ENCODE measurements at places on chromosomes 7 and 10.

- DNase-seq, result no peak
Observed at GRCh38 chr10:67770537-67770936, 67.5 kb downstream of the DNAJC12 start.

DNA sequence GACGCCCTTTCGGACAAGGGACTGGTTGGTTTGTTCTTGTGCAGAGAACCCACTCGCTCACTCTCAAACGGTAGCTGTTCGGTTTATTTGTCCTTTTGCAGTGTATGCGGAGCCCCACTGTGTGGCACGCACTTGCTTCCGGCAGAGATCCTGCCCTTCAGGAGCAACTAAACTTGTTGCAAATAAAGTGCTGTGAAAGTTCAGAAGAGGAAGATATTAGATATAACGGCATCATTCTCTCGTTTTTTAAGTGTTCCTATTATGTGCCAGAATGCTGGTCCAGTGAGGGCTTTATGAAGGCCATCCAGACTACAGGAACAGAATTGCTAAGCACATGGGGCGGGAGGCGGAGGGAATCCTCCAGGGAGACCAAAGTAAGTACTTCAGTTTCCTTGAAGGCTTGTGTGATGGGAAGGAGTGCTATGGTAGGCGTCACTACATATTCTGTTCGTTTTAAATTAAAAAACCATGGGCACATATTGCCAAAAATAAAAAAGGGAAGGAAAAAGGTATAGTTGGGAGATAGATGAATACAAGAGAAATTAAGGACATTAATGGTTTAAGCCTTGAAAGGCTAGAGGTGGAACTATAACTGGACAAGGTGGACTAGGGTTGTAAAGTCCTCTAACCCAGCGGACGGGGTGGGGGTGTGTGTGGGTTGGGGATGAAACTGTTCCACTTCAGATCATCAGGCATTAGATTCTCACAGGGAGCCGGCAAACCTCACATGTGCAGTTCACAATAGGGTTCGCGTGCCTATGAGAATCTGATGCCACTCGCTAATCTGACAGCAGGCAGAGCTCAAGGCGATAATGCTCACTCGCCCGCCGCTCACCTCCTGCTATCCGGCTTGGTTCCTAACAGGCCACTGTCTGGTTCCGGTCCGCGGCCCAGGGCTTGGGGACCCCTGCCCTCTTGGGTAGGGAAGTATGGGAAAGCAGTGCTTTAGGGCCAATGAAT is 704 bp upstream of the ERLIN1 start:
- DNase-seq, result no peak

DNA sequence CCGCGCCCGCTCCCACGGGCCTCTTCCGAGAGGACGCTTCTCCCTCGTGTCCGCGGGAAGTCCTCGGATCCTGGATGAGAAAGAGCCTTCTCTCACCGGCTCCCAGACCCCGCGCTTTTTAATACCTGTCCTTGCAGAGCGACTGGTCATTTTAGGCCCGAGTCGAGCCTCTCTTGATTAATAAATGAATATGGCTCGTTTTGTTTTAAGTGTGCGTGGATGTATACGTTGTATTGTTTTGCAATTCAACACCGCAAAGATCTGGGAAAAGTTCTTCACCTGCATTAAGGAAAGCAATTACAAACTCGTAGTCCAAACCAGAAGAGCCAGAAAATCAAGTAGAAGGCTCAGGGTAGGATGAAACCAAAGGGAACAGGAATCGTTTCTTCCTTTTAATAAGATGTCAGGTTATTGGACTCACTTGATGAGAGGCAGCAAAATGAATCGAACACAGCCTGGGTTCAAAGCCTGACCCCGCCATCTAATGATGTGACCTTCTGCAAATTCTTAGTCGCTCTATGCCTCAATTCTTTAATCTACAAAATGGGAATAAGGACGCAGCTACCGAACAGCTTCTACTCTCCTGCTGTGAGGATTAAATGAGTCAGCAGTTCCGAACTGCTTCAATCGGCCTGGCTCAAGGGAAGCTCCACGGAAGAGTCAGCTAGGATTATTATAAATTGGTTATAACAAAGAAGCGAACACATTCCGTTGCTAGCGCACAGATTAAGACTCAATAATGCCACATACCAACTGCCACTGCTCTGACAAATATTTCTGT is 277.8 kb upstream of the NEBL start:
- DNase-seq, result peak; percentile 46

DNA sequence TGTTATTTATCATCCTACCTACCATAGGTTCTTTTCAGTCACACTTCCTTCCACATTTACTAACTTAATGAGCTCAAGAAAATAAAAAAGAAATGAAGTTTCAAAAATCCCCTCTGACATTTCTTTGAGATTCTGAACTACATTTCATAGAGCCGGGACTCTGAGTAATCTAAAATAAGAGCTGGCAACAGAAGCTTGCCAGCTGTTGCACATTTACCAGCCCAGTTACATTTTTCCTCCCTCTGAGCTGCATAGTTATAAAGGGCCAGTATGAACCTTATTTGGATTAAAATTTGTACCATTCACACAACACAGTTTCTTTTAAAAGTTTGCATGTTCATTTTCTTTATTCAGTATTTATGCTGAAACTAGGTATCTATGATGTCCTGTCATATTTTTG is 119.5 kb upstream of the CAV2 start:
- DNase-seq, result no peak

DNA sequence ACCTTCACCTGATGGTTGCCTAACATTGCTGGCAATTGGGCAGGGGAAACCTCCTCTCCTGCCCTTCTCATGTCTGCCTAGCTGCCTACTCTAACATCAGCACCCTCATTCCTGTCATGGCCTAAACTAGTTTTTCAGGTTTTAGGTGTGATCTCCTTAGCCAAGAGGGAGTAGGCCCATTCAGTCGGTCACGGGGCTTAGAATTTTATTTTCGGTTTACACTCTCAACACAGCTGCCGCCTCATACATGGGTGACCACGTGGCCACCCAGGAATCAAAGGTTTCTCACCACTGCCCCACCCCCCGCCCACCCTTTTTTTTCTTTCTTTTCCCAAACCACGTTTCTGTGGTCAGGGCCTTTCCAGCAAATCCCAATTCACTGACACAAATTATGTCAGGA is 97.2 kb downstream of the RALA start:
- DNase-seq, result no peak

GRCh38 chr7:154873500-154874121 is 129.3 kb downstream of the PAXIP1 start:
- DNase-seq, result no peak

DNA sequence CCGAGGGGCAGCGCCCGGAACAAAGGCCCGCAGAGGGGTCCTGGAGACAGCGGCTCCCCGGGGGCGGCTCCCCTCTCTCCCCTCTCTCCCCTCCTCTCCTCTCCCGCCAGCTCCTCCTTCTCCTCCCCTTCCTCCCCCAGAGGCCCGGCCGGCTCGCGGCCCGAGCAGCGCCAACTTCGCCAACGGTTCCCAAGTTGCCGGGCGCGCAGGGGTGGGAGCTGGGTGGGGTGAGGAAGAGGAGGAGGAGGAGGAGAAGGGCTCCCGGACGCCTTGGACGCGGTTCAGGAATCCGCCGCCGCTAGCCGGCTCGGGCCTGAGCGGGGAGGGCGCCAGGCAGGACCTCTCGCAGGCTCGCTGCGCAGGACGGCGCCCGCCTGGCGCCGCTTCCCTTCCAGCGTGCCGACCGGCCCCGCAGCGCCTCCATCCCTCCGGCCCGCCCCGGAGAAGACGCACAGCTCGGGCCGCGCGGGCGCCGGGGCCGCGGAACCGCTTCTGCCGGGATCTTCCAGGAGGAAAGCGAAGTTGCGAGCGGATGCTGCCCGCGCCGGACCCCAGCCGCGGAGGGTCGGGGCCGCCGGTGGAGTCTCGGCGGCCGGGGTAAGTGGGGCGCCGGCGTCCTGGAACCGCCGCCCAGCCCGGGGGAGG is at the start of gene CHST3:
TSS of gene CHST3 (plus strand) at position 298 of the 645 bp plus-strand sequence. CDS start 41,448 bp downstream, outside the sequence.
- peak; percentile 43 for DNase-seq

DNA sequence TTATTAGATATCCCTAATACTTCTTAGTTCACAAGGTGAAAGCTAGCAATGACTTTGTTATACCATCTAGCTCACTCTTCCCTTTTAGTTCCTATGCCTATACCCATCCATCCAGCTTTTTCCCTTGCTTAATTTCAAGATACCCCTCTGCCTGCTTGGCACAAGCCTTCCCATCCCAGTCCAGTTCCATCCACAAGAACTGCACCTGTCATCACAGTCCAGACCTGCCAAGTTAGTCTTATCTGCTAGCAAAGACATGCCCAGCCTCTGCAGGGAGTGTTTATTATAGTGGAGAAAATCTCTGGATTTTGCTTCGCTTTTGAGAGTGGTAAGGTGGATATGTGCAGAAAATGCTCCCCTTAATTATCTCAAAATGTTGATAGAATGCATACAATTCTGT is 158.2 kb downstream of the ST7 start:
- DNase-seq, result no peak

GRCh38 chr10:96596422-96597407 is 9.9 kb upstream of the TM9SF3 start:
- DNase-seq, result no peak

DNA sequence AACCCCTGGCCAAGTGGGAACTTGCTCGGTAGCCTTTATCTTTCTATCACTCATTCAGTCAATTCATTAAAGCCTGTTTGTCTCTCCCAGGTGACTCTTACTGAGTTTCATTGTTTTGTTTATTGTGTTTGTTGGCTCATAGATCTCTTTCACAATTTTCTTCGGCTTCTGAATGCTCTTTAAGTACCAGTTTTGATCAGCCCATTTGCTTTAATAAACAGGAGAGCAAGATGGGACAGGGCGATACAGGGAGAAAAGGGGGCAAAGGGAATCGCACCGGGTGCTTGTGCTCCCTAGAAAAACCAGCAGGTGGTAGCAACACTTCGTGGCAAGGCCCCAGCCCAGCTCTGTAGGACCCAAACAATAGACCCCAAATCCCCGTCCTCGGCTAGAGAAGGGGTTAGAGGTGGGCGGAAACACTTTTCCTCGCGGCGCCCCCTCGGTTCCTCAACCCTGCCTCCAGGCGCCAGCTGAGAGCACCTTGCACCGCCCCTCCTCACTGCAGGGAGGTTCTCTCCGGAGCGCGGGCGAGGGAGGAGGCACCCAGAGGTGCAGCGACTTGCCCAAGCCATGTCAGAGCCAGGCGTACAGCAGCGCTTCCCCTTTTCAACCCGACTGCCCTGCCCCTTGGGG is 1.0 kb upstream of the EPHB6 start:
- DNase-seq, result peak; percentile 71

DNA sequence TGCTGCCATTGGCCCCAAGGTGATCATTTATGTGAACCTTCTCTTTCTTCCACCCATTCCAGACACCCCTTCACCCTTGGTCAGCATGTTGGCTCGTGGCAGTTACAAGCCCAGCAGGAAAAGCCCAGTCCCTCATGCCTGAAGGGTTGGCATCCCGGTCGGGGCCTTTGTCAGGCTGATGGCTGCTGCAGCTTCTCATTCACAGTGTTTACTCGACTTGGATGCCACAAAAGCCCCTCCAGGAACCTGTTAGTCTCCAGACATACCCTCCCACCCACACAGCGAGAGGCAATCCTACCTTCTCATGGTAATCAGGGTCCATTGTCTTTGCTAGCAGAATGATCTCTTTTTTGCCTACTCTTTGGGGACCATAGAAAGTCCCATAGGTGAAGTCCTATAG is 200.8 kb upstream of the PFKP start:
- DNase-seq, result no peak

- DNase-seq, result no peak
Observed at GRCh38 chr7:30207376-30207775, 72.6 kb downstream of the MTURN start.

GRCh38 chr7:74399006-74399405 is 54.7 kb upstream of the GTF2IRD1 start:
- no peak for DNase-seq

- DNase-seq, result no peak
Observed at GRCh38 chr7:43669286-43670081, 59.8 kb downstream of the COA1 start.

DNA sequence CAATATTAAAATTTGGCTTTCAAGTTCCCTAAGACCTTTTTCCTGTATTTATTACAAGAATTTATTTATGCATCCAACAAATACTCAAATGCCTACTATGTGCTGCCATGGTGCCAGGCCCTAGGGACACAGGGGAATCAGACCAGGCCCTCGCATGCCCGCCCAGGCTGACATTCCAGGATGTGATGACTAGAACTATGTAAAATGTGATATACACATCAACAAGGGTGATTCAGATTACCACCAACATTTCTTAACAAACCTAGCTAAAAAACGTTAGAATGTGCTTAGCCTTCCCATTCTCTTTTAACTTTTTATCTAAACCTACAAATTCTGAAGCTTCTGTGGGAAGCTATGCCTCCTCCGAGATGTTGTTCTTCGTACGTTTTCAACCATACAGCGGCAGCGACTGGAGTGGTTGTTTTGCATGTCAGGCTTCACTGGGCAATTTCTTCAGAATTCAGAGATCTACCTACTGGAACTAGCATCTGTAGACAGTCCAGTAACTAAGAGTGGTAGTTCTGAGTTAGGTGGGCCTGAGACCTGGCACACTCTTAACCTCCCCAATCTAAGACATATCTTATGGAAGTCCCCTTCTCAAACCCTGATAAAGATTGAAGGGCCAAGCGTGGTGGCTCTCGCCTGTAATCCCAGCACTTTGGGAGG is 22.1 kb downstream of the GNA12 start:
- DNase-seq, result no peak

- no peak for DNase-seq
Observed at GRCh38 chr10:104367904-104368303, 14.3 kb downstream of the CFAP58 start.

DNA sequence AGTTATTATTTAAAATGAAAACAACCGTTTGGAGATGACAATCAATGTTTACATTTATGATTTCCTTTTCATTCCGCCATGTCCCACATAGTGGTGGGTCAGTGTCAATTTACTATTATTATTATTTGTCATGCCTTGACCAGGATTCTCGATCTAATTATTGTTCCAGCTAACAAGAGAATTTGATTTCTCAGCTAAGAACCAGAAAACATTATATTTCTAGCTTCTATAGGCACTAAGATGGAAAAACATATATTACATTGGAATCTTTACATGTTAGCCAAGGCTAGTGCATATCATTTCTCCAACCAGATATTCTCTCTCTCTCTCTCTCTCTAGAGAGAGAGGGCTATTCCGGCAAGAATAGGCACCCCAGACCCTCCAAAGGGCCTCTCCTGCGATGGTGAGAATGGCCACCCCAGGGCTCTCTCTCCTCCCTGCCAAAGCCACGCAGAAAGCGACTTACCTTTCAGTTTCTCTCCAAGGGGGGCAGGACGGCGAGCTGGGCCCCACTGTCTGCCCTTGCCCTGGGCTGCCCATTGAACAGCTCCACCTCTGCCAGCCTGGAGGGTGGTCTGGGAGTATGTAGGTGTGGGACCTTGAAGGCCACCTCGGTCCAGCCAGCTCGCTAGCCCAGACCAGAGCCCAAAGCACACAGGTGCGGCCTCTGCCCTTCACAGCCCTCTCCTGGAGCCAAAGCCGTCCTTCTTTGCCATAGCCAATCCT is 2.4 kb downstream of the HOXA3 start:
- no peak for DNase-seq

GRCh38 chr10:78566284-78567111 is 502.3 kb upstream of the ZMIZ1 start:
- no peak for DNase-seq

GRCh38 chr7:156532016-156532602 is 108.5 kb upstream of the RNF32 start:
- no peak for DNase-seq

GRCh38 chr10:89613582-89613981 is 31.5 kb downstream of the PANK1 start:
- DNase-seq, result no peak

- no peak for DNase-seq
Observed at GRCh38 chr10:132559538-132559937, 22.0 kb downstream of the INPP5A start.

GRCh38 chr7:22252016-22252415 is 104.9 kb downstream of the RAPGEF5 start:
- no peak for DNase-seq

Data from neuronal stem cell (in vitro differentiated cells).